ENCODE measurements at places on chromosomes 1 and 21.
A peak's percentile ranks its signal among the peaks of the same experiment; 100 is the strongest.

- no peak for DNase-seq
Measured at GRCh38 chr1:69697340-69697739, 129.6 kb downstream of the LRRC7 start.

GRCh38 chr1:157194731-157195520 is 56.7 kb upstream of the ETV3 start:
- DNase-seq: no peak

- DNase-seq: no peak
Measured at GRCh38 chr1:211285196-211285595, 26.0 kb downstream of the RCOR3 start.

DNA sequence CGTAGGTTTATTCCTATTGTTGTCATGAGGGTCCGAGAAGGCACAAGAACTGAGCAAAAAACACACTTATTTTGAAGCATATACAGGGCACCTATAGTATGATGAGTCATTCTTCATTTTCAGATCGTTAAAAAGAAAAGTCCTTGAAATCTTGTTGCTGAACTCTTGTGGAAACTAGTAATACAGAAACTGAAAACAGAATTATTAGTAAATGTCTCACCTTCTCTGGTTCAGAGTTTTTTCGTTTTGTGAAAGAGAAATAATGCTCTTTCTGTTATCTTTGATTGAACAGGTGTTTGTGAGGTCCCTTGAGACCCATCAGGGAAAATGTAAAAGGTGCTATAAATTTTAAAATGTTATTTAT is 102.0 kb upstream of the COA6 start:
- no peak for DNase-seq

GRCh38 chr1:8065369-8065768 is 39.3 kb upstream of the ERRFI1 start:
- DNase-seq: no peak

GRCh38 chr1:243596431-243597062 is 253.5 kb downstream of the AKT3 start:
- DNase-seq: peak; percentile 38

DNA sequence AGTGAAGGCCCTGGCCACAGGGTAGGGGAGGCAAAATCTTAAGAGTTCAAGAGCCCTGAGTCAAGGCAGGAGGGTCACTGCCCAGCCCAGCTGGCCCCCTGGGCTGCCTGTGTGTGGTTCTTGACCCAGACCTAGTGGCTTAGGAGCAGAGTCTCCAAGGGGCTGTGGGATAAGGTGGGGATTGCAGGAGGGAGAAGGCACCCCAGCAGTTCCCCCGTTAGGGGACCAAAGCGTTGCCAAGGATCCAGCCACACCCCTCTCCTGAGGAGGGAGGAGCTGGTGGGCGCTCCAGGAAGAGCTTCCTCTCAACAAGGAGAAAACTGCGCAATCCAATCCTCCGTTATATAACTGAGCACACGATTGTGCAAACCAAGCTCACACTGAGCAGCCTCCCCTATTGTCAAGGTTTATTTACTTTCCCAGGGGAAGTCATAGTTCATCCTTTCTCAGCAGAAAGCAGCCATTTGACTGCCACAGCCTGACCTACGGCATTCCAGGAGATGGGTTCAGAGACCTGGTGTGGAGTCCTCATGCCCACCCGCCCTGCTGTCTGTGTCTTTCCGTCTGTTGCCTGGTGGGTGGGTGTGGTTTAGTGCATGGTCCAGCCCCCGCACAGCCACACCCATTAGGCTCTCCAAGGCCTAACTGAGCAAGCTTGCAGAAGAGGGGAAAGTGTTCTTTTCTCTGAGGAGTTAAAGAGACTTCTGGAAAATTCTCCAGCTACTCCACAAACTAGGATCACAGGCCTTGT is 3.5 kb downstream of the EPHX1 start:
- no peak for DNase-seq

GRCh38 chr1:231153726-231154125 is 8.1 kb upstream of the TRIM67 start:
- no peak for DNase-seq

DNA sequence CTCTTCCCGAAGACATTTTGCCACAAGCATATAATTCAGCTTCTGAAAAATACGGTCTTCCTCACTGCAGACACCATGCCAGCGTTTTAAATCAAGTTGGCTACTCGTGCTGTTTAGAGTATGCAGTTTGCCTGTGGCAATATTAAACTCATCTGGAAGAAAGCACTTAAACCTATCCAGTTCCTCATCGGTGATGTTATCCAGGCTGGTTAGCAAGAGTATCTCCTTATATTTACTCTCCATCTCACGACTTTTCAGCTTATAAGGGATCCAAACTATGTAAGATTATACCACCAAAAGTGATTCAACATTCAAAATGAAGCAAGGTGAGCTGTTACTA is 9.7 kb upstream of the IFI16 start:
- DNase-seq: no peak

All from stimulated activated CD4-positive, alpha-beta T cell treated with anti-CD3 and anti-CD28 coated beads, Interleukin-2, amount 100 ng/mL, for 24 hours (primary cell).